ENCODE measurements at places on chromosomes 3 and 15.

DNA sequence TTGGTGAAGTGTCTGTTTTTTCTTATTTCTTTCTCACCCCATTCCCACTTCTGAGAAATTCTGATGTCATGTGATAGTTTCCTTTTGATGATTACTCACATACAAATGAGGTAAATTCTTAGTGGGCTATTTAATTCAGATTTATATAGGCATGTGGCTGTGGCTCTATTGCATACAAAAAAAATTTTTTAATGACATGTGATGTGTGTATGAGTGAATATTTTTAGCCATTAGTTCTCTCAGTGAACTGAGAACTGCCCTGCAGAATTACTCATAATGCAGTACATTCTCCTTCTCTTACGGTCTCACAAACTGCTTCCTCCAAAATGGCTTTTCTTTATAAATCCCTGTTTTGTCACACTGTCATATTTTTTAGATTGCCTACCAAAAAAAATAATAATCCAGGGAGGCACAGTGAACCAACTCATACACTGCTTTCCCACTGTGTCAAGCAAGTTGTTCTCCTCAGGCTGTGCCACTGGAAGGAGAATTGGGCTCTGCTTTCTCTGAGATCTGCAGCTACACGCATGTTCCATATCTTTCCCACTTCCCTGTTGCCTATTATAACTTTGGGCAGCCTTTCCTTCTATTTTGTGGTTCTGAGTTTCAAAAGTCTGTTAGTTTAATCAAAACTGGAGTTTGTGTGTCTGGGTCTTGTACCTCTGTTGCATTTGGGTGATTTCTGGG lies 415.7 kb upstream of the THBS1 start:
- DNase-seq = no peak

GRCh38 chr3:23439080-23439479 lies 236.0 kb downstream of the UBE2E2 start:
- DNase-seq = no peak

DNA sequence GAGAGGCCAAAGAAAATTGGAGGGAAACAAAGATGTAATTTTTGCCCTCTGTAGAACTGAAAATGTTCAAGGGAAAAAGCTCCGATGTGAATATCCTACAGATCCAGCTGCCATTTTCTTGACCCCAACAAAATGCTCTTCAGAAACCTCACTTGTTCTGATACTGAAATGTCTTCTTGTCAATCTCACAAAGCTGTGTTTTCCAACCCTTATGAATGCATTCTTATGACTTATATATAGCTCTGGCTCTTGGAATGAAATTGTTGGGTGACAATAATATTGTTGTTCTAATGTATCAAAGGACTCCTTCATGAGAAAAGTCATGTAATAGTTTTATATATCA lies 157.1 kb upstream of the TGFBR2 start:
- DNase-seq = no peak

GRCh38 chr15:58467121-58467721 lies 35.4 kb downstream of the LIPC start:
- peak; percentile 43 for DNase-seq

DNA sequence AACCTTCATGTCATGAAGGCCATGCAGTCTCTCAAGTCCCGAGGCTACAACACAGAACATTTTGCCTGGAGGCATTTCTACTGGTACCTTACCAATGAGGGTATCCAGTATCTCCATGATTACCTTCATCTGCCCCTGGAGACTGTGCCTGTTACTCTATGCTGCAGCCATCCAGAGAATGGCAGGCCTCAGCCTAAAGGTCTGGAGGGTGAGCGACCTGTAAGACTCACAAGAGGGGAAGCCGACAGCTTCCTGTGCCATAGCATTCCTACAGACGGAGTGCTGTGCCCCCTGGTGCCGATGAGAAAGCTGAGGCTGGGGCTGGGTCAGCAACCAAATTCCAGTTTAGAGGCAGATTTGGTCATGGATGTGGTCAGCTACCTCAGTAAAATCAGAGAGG lies 51.3 kb upstream of the CADPS start:
- no peak for DNase-seq

DNA sequence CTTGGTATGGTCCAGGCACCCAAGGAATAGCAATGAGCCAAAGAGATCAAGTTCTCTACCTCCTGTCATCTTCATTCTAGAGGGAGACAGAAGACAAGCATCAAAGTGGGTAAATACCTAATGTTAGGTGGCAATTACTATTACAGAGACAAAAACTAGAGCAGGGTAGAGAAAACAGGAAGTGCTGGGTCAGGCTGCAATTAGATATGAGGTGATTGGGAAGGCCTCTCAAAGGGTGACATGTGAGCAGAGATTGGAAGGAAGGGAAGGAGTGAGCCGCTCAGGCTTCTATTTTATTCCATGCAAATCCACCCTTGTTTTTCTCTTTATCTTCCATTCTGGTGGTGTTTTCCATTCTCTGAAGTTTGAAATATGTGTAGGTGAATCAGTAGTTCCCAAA lies 37.4 kb downstream of the EBLN2 start:
- DNase-seq = no peak

- DNase-seq = no peak
Observed at GRCh38 chr15:23616536-23616935, 31.1 kb downstream of the MAGEL2 start.

DNA sequence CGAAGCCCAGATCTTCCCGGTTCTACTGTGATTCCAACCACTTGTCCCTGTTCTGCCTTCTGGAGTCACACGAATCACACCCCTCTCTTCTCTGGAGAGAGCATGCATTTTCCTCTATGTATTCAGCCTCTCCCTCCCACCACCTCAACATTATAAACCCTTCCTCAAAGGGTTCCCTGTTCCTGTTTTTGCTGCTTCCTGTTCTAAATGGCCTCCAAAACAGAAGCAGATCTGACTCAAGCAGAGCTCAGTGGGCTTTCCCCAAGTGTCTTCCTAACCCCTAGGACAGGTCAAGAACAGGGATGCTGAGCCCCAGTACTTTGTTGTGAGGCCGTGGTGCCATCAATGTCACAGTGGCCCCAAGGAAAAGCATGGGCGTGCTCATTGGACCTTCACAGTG lies 75.7 kb upstream of the ARNT2 start:
- no peak for DNase-seq

DNA sequence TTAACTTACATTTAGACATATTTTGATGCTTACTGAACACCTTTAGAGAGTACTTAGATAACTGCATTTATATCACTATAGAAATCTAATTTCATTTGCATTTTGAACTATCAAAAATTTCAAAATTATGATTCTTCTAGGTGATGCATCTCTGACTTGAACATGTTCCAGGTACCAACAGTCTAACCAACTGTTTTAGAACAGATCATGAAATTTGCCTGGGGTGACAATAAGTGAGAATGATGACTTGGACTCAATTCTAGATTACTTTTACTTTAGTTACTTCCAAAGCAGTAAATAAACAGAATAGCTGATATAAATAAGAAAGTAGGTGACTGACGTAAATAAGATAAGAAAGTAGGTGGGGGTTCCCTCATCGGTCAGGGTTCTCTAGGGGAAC lies 307.8 kb downstream of the BCHE start:
- no peak for DNase-seq

DNA sequence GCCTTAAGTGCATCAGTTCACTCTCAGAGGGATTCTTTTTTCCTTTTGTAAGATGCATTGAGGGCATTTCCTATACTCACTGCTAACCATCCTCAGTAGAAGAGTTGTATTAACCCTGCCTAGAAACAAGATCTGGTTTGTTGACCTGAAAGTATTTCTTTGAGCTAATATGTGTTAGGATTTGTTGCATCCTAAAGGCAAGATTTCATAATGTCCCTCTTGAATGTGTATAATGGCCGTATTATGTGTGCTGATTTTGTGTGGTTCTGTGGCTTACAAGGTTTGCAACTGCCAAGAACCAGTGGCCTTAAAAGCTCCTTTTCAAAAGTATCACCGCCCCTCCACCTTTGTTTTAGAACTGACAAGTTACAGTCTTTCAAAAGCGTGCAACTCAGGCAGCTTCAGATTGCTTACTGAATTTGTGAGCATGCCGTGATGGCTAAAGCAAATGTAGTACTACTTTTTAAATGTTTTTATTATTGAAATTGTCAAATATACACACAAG lies 182.0 kb upstream of the BHLHE40 start:
- DNase-seq = no peak

GRCh38 chr3:124860599-124860998 lies 26.6 kb downstream of the ITGB5 start:
- no peak for DNase-seq

DNA sequence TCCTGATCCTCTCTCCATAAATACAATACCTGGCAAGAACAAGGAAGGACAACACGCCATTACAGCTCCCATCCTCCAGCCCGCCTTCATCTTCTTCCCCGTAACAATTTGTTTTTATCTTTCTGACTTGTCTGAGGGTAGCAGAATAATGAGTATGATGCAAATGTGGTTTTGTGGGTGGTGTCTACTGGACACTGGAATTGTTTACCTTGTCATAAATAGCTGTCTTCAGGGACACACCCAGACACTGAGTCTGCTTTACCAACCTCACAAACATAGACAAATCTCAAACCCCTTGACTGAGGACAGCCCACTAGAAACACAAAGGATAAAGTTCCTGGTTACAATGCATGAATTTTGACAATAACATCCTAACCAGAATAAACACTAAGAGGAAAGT lies 13.4 kb downstream of the WDR72 start:
- DNase-seq = no peak

DNA sequence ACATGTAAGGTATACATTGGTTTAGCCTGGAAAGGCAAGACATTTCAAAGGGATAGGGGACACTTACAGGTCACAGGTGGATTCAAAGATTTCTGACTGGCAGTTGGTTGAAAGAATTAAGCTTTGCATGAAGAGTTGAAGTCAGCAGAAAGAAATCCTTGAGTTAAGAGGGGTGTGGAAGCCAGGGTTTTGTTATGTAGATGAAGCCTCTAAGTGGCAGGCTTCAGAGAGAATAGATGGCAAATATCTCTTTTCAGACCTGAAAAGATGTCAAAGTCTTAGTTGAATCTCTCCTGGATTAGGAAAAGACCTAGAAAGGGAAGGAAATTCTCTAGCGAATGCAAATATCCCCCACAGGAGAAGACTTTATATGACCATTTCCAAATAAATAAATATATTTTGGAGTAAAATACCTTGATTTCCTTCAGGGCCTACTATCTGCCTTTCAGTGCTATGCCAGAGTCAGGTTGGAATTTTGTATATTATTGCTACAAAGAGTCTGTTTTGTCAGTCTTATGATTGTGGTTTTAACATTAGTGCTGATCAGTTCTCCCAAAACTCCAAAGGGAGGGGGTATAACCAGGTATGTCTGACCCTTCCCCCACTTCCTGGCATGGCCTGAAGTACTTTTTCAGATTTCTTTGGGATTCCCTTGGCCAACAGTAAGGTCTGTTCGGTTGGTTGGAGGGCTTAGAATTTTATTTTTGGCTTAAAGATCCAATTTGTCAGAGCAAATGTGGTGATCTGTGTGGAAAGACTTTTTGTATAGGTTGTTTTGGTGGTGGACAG lies 286.4 kb downstream of the LRTM1 start:
- no peak for DNase-seq

DNA sequence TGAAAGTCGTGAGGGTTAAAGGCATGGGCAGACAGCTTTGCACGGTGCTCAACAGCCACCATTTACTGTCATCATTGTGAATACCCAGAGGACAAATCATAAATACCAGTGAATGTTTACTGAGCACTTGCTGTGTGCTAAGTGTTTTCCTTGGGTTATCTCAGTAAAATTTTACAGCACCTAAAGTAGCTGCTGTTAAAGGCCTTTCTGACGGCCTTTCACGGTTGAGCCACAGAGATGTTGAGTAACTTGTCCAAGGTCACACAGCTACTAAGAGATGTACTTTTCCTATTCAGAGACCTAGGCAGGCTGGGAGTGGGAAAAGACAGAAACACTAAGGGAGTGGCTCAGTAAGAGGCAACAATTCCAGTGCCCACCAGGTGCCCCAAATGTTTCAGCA lies 393 bp upstream of the CPNE9 start:
- DNase-seq = no peak

GRCh38 chr3:59808446-59808845 lies 758.6 kb upstream of the CFAP20DC start:
- no peak for DNase-seq

DNA sequence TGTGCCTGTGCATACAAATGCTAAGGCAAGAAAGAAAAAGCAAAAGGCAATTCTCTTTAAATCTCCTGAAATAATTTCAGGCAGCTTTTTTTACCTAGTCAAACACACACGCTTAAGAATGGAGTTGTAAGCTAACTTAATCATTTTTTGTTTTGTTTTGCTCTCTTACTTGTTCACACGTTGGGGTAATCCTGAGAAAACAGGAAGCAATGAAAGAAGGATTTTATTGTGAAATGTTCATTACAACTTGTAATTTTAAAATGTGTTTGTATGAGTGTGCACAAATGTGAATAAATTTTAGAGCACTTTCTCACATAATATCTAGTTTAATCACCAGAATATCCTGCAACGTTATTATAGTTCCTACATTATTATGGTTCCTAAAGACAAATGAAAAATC lies 263.8 kb downstream of the LPP start:
- DNase-seq = no peak

DNA sequence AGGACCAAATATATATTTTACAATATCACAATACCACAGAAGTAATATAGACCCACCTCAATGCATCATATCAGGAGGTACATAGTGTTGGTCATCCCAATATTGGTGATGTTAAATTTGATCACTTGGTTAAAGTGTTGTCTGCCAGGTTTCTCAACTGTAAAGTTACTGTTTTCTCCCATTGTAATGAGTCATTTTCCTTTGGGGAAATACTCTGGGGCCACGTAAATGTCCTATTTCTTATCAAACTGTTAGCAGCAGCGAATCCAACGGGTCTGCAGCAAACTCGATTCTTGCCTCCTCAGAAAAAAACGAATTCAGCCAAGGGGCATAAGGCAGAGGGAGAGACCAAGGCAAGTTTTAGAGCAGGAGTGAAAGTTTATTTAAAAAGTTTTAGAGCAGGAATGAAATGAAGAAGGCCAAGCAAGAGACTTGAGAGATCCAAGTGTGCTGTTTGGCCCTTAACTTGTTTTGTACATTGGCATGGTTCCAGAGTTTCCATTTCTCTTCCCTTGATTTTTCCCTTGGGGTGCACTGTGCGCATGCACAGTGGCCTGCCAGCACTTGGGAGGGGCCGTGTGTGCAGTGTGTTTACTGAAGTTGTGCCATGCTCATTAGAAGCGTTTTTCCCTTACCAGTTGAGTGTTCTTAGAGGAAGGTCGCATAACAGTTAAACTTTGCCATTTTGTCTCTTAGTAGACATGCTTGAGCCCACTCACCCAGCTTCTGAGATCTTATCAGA lies 512.5 kb downstream of the AGBL1 start:
- DNase-seq = no peak

GRCh38 chr15:62112616-62113593 lies 46.1 kb downstream of the C2CD4A start:
- no peak for DNase-seq

- no peak for DNase-seq
Observed at GRCh38 chr15:49847423-49848281, 226.8 kb downstream of the DTWD1 start.

DNA sequence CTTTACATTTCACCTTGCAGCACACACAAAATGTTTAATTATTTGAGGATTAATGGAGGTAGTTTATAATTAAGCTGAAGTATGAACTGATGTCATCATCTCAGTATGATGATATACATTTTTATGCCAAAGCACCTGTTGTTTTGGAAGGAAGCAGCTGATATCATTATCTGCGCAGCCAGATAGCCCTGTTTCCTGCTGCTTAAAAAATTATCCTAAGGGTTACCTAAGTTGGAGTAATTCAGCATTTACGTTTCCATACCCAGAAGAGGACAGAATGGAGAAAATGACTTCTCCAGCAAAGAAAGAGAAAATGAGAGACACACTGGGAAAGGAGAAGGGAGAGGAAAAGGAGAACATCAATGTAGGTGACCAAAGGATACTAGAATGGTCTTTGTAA lies 370.3 kb upstream of the PLSCR5 start:
- no peak for DNase-seq

Data from NCI-H2107 (cell line).